ENCODE measurements at places on chromosomes 5 and 9. TPM values are rescaled to one million over a fixed set of nuclear protein-coding genes. Genes with fewer than 3 reads are reported as not detected.
A peak's percentile ranks its signal among the peaks of the same experiment; 100 is the strongest.

GRCh38 chr5:140631831-140632365, 1.1 kb downstream of the CD14 start:
- DNase-seq: no peak

Gene PPP2R2B
- total RNA-seq: 32.0 TPM

DNA sequence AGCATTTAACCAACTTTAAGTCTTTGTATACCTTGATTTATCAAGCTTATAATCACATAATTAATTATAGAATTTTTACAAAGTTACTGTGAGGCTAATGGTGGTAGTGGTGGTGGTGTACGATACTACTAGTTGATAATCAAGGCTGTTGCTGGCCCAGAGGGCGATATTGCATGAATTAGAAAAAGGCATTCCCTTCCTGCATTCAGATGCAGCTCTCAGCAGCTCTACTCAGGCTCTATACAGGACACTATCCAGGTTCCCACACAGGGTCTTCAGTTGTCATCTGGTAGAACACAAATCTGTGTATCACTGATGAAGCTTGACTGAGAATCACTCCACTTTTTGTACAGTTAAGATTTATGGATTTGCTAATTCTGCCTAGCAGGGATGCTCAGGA, 562.8 kb upstream of the C9orf72 start:
- DNase-seq: no peak

Gene MTRR
- total RNA-seq: 82.6 TPM

GRCh38 chr9:115374724-115375268, 256.8 kb upstream of the TNC start:
- no peak for DNase-seq

- no peak for DNase-seq
Observed at GRCh38 chr5:159050316-159051143, 49.2 kb downstream of the EBF1 start.

Gene PHF2
- total RNA-seq: 20.6 TPM

DNA sequence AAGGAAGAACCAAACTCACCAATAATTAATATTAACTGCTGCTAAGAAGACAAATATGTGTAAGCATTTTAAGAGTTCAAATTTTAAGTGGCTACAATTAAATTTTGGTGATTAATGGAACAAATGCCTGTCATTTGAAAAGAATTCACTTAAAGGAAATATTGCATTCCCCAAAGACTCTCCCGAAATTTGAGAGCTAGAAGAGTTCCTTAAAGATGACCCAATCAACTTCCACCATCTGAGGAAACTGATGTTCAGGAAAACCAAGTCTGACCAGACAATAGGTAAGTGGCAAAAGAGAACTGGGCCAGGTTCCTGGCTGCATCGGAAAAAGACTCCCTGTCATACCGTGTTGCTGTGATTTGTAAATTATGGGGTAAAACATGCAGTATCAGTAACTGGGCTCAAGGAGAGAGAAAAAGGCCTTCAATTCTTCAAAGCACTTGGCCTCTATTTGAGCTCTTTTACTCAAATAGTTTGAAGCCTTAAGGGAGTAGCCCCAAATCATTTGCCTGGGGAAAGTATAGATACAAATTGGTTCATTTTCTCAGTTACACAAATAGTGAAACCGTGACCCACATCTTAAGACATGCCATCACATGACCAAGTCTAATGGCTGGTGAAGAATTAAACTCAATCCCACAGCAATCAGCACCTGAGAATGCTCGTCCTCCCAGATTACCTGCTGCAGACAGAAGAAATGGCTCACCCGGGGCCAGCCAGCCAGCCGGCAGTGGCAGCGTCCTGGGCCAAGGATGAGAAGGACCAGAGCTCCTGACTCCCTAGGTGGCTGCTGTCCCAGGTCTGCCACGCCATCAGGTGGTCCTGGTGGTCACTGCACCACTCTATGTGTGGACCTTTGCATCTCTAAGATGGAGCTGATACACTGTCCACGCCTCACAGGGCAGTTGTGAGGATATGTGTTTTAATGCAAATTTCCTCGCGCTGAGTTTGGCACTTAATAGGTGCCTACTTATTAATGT, 162.9 kb downstream of the TTLL11 start:
- peak; percentile 48 for DNase-seq

- DNase-seq: no peak
Observed at GRCh38 chr9:95486318-95486717, 30.5 kb downstream of the PTCH1 start.
